ENCODE measurements at places on chromosomes 1 and 21.

GRCh38 chr21:36203603-36203889 is 46.9 kb downstream of the DOP1B start:
- no peak for DNase-seq

- DNase-seq, result peak; percentile 65
These were observed at the start of gene KLHDC9 for GRCh38 chr1:161098210-161099068. TSS of gene KLHDC9 (plus strand) at chr1:161098361. CDS start at chr1:161098536, 175 bp downstream.

DNA sequence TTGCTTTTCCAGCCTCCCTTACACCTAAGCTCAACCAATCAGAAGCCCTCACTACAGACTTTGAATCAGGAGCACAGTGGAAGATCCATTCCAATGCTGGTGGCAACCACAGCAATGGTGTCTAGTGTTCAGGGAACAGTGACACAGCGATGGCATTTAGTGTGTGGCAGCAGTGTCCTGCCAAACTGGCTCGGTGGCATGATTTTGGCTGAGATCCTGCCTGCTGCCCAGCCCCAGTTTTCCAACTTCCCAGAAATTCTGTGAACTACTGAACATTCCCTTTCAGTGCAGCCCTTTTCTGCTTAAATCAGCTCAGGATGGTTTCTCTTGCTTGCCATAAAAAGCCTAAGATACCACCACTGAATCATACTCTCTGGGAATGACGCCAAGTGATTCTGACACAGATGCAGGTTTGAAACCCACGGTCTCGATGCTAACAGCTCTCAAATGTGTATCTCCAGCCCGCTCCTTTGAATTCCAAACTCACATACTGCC is 8.8 kb downstream of the ASAP3 start:
- no peak for DNase-seq

GRCh38 chr1:94876362-94876761 is 50.5 kb downstream of the CNN3 start:
- DNase-seq, result no peak

DNA sequence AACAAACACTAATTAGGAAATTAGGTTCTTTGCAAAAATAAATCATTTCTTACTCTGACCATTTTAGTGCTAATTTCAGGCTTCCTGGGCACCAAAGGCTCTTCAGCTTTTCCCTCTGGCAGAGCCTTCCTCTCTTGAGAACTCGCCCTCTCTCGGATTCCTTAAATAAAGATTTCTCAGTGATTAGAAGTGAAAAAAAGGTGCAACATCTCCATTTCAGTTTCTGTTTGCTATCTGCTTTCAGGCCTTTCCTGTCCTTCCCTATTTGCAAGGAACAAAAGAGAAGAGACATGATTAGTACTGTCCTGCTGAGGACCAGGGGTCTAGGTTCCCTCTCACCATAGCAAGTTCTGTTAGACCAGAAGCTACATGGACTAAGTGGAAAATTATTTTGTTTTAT is 27.8 kb upstream of the CACYBP start:
- DNase-seq, result no peak

GRCh38 chr1:202259705-202260104 is 66.1 kb downstream of the LGR6 start:
- DNase-seq, result no peak

DNA sequence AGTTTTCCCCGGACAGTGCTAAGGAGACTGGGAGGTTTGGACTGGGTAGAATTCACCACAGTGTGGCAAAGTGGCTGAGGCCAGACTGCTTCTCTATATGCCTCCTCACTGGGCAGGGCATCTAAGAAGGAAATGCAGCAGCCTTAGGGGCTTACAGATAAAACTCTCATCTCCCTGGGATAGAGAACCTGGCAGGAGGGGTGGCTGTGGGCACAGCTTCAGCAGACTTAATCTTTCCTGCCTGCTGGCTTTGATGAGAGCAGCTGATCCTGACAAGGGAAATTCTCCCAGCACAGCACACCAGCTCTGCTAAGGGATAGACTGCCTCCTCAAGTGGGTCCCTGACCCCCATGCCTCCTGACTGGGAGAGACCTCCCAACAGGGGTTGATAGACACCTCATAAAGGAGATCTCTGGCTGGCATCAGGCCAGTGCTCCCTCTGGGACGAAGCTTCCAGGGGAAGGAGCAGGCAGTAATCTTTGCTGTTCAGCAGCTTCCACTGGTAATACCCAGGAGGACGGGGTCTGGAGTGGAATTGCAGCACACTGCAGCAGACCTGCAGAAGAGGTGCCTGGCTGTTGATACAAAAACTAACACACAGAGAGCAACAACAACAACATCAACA is 25.2 kb downstream of the KIFAP3 start:
- no peak for DNase-seq

DNA sequence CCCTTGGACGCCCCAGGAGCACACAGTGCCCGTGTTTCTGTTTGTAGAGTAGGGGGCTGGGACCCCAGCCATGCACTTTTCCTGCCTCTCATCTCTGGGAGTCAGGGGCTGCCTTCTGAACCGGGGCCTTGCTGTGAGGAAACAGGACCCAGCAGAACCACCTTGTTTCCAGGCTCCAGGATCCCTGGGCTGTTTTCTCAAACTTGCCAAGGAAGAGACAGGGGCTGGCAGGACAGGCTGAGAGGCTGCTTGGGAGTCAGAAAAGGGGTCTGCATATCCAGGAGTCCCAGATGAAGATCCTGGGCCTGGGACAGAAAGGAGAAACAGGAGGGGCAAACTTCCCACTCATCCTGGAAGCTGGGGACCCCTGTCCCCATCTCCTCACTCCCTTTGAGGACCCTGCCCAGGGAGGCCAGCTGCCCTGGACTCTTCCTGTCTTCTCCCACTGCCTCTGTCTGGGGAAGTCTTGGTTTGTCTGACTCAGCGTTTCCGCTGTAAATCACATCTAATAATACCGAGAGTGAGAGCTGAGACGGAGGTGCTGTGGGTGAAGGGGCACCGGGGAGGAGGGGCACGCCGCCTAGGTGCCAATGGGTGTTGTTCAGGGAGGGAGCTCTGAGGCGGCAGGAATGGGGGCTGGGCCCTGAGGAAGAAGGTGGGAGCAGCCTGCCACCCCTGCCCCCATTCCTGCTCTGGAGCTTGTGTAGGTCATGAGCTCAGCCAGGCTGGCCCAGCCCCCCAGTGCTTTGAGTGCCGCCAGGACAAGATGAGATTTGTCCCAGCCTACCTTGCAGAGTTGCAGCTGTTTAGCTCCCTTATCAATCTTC is 16.7 kb downstream of the POU3F1 start:
- DNase-seq, result no peak

DNA sequence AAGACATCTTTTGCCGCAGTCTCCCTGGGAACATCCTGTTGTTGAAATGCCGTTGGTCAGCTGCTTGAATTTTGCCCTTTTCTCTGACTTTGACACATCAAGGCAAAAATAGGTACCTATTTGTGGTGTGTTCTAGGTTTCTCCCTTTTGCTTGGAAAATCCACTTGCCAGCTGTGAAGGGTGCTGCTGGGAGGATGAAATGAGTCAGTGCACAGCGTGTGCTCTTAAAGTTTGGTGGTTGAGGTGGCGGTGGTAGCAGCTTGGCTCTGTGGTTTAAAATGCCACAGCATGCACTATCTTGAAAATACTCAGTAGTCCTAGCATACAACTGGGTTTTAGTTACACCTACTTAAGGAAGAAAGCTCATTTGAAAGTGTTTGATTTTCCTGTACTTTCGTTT is 183.8 kb downstream of the DHRS3 start:
- no peak for DNase-seq

DNA sequence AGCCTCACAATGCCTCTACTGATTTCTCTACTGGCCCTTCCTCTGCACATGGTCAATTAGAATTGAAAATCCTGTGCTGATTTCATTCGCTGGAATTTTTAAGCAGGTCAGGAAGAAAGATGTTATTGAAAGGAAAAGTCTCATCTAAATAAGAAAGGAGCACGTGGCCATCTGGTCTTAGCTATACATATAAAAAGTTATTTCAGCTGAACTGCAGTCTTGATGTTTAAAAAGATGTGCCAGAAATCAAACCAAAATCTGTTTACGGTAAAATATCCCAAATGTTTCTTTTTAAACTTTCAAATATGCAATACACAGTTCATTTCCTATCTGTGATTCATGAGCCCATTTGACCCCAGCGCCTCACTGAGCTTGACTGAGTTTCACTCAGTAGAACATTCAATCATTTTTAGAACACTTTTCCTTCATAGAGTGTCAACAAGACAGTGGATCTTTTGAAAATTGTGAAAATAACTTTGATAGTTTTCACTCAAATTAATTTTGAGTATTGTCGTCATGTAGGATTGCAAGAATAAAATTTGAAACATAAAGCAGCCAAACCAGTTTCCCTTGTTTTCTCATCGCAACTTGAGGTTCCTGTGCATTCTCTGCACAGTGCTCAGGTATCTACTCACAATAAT is 293.6 kb downstream of the PTPRC start:
- DNase-seq, result no peak

DNA sequence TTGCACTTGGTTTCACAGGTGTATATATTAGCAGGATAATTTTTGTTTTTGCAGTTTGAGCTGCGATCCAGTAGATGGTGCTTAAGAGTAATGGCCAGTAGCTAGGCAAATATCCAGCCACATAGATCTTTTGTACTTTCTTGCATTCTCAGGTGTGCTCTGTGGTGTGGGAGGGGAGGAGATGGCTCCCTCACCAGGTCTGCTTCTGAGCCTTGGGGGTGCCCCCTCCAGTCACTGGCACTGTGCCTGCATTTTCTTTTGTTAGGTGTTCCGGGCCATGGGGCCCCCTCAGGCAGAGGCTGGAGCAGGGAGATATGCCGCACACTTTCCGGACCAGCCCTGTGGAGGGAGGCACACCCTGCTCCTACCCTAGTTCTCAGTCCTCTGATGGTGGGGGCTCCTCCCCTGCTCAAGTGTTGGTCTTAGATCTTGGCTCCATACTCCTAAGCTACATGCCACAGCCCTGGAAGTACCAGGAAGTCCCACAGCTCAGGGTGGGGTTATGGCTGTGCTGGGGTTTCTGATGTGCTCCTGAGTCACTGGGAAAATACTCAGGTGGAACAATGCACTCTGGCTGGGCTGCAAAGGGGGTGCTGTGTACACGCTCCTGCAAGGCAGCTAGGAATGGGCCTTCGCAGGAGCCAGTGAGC is 197.6 kb upstream of the DMRTA2 start:
- no peak for DNase-seq

- no peak for DNase-seq
These were observed 122.2 kb downstream of the PATJ start for GRCh38 chr1:61864489-61864888.

GRCh38 chr1:14910984-14911721 is 242.4 kb upstream of the TMEM51 start:
- no peak for DNase-seq

GRCh38 chr1:174036204-174036603 is 14.0 kb upstream of the RC3H1 start:
- no peak for DNase-seq

DNA sequence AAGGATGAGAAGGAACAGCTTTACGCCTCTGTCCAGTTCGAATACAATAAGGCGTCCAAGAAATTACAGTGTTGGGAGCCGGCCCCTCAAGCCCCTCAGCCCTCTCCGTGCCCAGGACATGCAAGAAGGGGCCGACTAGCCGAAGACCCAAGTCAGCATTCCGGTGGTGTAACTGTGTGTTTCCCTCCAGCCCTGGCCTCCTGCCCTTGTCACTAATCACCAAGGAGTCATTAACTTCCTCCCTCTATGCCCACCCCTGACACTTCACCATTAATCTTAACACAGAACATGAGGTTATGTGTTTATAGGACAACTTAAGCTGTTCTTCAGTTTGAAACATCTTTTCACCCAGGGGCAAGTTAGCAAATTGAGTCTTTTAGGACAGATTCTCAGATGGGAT is 16.4 kb upstream of the C4BPB start:
- no peak for DNase-seq

DNA sequence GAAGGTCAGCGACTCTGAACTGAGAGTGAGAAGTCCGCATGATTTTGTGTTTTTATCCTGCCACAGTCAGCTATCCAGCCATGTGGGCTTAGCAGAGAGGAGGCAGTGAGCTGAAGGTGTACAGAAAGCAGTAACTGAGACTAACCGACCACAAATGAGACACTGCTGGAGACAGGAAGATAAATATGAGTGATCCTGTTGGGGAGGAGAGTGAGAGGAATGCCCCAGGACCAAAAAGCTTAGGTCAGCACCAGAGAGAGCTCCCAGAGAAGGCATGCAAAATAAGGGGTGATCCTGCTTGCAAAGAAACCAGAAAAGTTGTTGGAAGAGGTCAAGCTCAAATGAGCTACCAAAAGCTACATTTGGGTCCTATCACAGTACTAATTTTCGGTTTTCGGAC is 63.7 kb downstream of the HLCS start:
- DNase-seq, result no peak

DNA sequence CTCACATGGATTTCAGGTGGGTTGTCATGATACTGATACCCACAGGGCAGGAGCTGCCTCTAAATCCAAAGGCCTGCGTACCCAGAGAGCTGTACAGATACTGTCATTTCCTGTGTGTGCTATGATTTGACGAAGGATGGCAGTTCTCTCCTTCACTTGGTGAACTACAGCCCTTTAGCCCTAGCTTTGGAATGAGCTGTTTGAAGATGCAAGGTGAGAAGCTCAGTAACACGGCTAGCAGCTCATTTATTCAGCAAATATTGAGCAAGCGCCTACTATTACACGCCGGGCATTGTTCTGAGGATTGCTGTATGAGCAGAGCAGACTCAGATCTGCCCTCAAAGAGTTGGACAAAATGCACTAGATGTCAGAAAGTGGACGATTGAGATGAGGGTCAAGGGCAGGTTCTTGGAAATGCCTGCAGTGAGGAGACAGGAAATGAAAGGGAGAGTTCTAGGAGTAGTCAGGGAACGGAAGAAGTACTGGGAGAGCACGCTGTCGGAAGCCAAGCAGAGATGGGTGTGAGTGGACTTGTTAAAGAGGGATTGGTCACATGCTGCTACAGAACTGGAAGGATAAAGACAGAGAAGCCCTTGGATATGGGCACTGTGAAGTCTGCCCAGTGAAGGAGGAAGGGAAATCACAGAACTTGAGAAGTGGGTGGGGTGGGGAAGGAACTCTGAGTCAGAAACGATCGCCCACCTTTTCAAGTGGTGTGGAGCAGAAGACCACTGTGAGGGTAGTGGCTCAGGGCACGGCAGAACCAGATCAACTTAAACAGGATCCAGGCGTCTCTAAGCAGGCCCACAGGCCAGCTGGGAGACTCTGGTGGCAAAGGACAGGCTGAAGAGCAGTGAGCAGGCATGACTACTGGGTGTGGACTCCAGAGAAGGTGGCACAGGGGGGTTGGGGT is 7.1 kb downstream of the PTGFRN start:
- no peak for DNase-seq

DNA sequence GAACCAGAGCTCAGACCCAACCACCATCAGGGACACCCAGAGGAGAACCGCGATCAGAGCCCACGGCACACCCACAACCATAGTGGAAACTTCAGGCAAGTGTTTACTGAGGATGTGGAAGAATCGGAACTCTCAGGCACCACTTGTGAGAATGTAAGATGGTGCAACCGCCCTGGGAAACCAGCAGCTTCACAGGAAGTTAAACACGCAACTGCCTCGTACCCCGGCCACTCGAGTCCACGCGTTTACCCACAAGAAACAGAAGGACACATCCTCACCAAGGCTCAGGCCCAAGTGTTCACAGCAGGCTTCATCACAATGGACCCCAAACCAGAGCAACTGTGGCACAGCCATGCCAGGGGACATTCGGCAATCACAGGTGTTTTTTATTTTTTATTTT is 51.4 kb upstream of the COL6A2 start:
- no peak for DNase-seq

Measured in dorsolateral prefrontal cortex (tissue), 122 donors.